ENCODE measurements at places on chromosomes 2 and 18.

DNA sequence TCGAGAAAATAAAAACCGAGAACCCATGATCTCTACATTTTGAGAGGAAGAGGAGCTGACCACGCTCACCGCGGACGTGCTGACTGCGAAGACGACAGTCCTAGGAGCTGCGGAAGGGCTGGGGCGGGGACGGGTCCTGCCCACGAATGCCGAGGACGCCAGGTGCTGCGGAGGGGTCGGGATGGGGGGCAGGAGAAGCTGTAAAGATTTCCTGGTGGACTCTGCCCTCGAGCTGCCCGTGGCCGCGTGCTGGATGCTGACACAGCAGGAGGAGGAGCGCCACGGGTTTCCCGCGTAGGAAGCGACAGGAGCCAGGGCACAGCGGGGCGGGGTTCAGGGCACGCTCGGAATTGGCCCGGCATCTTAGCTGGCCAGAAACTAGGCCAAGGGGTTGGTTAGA, 22.2 kb downstream of the ZSCAN30 start:
- no peak for DNase-seq

GRCh38 chr2:153461453-153461852, 17.1 kb downstream of the RPRM start:
- DNase-seq: no peak

DNA sequence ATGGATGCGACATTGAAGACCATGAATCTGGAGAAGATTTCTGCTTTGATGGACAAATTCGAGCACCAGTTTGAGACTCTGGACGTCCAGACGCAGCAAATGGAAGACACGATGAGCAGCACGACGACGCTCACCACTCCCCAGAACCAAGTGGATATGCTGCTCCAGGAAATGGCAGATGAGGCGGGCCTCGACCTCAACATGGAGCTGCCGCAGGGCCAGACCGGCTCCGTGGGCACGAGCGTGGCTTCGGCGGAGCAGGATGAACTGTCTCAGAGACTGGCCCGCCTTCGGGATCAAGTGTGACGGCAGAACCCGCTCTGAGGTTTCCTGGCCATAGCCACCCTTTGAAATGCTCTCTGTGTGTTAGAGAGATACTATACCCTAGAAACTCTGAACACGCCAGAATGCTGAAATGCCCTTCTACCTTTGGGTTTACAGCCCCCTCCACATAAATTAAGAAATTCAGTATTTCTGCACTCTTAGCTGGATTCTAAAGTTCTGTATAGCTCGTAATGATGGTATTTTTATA, 659 bp downstream of the CHMP1B start:
- DNase-seq: peak; percentile 47

DNA sequence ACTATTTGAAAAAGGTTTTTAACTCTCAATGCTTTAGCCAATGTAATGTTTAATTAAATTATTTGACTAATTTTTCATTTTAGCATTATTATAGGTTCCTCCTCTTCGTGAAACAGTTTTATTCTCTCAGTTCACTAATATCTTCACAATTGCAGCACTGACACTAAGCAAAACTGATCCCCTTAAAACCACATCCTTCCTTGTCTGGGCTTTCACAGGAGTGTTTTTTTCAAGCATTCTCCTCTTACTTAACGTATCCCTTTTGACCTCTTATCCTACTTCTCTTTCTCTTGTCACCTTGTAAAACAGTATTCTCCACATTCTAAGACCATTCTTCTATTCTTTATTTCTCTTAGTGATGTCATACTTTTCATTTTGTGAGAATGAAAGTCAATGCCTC, 112.8 kb downstream of the DSC3 start:
- DNase-seq: no peak

DNA sequence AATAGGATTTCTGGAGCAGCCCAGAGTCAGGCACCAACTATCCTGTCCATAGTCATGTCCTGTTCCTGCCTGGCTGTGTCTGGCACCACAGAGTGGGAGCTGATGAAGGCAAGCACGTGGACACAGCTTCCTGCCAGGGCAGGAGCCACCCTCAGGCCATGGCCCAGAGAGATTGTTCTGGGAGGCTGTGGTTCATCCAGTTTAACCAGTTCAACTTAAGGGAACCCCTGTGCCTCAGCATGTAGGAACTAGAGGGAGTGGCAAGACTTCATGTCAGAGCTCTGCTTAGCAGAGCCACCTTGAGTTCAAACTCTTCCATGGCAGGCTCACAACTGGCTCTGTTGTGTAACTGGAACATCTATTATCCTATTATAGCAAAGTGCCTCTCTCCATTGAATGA, 73.2 kb upstream of the NCKAP5 start:
- DNase-seq: no peak

All from GM13976 (cell line).